ENCODE measurements at places on chromosomes 4 and X.

DNA sequence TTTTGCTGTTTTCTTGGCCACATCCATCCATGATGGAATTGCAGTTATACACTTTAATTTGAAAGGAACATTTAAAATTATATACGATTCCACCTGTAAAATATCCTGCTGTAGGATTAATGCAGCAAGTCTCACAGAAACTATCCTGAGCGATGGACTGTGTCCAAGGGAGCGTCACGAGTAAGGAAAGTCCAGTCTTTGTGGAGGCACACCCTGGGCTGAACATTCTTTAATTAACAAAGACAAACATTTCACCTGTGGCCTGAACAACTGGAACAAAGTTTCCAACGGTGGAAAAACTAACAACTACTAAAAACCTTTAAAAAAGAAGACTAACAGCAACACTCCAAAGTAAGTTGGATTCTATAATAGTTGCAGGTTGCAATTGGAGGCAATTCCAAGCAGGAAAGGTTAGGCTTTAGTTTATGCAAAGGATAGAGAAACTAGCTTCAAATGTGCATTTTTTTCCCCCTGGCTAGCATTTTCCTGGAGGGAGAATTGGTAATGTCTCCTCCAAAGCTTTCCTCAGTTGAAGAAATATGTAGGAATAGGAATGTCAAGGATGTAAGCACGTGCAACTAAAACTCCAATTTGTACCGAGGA is 11.0 kb downstream of the EREG start:
- DNase-seq, result no peak

DNA sequence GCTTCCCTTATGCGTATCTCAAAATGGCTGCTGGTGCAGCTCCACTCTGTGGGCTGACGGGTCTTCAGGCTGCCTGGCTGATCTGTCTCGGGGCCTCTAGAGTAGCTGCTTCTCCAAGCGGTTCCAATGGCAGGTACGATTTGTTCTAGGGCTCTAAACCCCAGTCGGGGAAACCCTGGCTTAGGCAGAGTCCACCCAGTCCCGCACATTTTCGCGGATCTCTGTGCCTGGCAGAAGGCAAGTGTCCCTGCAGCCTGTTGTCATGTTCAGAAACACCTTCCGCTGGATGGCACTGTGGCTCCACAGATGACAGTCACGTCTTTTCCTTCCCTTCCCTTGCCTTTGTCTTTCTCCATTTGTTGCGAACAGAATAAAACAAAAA is 54.4 kb downstream of the NBDY start:
- peak; percentile 71 for DNase-seq

DNA sequence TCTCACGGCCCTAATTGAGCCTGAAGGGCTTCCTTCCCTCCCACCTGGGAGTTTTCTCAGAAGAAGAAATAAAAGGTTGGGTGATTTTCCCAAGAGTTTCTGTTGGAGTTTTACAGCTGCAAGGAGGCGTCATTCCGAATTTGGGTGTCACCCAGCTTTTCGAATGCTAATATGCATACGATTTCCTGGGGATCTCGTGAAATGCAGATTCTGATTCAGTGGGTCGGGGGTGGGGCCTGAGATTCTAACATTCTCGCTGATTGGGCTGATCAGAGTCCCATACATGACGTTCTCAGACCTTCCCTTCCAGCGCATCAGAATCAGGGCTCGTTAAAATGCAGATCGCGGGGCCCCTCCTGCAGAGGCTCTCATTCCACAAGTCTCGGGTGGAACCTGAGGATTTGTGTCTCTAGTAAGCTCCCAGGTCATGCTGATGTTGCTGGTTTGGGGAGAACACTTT is 125.8 kb upstream of the STX18 start:
- no peak for DNase-seq

DNA sequence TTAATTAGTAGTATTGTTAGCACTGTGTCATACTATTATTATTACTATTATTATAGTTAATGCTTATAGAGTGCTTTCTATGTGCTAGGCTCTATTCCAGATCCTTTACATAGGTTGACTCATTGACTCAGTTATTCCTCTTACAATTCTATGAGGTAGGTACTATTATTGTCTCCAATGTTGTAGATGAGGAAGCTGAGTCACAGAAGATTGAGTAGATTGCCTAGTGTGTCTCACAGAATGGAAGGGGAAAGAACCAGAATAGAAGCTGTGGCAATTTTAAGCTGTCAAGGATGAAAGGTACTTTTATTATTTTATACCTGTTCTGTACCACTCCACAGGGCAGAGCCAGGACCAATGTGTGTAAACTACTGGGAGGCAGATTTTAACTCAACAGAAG is 1.9 kb upstream of the TCEAL1 start:
- peak; percentile 48 for DNase-seq

- no peak for DNase-seq
Observed at GRCh38 chr4:38002451-38003071, 42.4 kb downstream of the PTTG2 start.

DNA sequence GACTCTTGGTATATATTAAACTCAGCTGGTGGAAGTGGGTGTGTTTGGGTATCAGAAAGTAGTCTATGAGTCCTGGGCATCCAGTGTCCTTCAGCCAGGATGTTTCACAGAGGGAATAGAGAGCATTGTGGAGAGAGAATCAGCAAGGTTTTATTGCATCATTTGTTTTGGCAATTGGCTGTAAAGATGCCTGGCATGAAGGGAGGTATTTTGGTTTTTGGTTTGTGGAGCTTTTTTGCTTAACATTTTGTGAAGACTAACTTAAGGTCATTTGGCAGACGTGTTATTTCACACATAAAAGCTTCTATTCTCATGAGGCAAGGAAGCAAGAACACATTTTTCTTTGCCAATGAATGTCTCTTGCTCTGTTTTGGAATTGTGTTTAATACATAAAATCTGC is 71.1 kb downstream of the DCLK2 start:
- DNase-seq, result no peak

GRCh38 chr4:68337522-68337921 is 12.4 kb downstream of the YTHDC1 start:
- no peak for DNase-seq

DNA sequence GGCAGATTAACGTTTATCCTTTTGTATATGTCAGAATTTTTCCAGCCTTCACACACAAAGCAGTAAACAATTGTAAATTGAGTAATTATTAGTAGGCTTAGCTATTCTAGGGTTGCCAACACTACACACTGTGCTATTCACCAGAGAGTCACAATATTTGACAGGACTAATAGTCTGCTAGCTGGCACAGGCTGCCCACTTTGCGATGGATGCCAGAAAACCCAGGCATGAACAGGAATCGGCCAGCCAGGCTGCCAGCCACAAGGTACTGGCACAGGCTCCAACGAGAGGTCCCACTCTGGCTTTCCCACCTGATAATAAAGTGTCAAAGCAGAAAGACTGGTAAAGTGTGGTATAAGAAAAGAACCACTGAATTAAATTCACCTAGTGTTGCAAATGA is 94.8 kb downstream of the TET2 start:
- no peak for DNase-seq

All from RKO (cell line).